ENCODE measurements at places on chromosomes 1 and 21.

DNA sequence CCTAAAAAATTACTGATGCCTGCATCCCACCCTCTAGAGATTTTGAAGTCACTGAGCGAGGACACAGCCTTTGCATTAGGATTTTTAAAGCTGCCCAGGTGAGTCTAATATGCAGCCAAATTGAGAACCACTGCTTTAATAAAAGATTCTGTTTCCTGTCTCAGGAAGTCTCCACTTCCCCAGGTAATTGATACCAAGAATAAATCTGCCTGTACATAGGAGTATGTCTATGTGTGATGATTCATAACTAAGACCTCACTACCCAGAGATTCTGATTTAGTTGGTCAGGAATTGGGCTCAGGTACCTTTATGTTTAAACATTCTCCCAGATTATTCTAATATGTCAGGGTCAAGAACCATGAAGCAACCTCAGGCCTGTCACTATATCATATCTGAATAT is 108.8 kb upstream of the ARTN start:
- DNase-seq = no peak

DNA sequence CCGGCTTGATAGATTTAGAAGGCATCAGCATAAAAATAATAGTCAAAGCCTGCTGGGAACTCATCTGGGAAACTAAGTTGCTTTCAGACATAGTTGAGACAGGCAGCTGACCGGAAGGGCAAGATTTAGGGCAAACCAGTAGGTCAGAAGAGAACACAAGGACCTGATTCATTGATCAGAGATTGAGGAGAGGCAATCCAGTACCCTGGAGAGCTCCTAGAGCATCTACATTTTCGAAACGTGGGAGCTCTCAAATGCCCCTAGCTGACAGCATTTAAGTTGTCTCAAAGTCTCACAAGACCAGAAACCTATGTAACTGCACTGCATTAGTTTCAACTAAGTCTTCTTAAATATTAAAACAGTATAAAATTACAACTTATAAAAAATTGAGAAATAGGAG is 22.9 kb upstream of the MTF2 start:
- no peak for DNase-seq

DNA sequence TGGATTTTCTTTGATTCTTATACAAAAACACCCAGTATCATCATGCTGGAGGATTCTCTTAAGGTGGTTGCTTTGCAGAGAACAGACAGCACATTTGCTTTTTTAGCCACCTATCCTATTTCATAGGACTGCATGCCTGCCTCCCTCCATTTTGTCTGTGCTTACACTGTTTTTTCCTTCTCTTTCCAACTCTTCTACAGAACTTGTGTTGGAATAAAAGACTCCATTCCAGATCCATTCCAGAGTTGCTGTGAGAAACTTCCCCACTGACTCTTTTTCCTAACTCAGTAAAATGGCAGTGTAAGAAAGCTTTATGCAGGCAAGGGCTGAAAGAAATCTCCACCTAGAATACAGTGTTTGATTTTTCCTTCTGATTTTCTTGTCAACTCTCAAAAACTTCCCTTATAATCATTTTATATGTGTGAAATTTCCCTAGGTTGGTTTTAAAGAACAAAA is 5.2 kb upstream of the ARID1A start:
- no peak for DNase-seq

DNA sequence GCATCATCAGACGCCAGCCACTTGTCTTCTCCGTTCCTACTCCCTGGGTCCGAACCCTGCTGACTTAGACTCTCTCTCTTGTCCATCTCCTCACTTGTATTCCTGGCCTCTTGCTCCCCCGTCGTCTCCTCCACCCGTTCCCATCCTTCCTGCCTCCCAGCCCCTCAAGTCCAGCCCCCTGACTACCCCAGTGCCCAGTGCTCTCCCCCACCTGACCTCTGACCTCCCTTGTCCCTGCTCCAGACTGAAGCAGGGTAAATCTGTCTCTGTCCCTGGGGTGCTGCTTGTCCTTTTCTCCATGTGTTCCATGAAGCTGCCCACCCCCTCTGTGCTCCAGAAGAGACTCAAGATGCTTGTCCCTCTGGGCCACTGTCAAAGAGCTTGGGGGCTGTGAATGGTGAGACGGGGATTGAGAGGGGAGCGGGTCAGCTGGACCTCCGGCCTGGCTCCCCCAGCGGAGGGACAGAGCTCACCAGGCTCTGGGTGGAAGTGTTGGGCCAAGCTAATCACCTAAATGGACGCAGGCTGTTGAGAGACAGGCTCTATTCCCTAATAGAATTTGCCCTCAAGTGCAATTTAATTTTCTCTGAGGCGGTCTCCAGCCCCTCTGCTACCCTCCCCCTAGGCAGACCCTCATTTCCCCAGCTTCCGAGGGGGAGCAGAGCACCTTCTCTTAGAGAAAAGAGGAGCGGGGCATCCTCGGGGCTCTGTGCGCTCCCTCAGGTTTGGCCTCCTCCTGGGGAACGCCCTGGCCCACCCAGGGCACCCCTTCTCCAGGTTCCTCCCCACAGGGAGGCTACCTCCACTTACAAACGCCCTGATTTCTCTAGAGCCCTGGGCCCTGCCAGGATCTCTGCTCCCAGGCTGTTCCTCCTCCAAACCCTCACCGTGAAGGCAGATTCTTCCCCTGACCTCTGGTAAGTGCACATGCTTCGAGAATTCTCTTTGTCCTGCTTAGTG is 11.0 kb upstream of the LHX4 start:
- no peak for DNase-seq

- no peak for DNase-seq
Measured at GRCh38 chr1:219126377-219126776, 47.3 kb upstream of the LYPLAL1 start.

DNA sequence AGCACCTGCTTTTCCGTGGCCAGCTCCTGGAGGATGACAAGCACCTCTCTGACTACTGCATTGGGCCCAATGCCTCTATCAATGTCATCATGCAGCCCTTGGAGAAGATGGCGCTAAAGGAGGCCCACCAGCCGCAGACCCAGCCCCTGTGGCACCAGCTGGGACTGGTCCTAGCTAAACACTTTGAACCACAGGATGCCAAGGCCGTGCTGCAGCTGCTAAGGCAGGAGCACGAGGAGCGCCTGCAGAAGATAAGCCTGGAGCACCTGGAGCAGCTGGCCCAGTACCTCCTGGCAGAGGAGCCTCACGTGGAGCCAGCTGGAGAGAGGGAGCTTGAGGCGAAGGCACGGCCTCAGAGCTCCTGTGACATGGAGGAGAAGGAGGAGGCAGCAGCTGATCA is 413 bp downstream of the UBL4B start:
- DNase-seq = no peak

GRCh38 chr1:230877146-230877923 is 9.0 kb upstream of the C1orf198 start:
- no peak for DNase-seq

DNA sequence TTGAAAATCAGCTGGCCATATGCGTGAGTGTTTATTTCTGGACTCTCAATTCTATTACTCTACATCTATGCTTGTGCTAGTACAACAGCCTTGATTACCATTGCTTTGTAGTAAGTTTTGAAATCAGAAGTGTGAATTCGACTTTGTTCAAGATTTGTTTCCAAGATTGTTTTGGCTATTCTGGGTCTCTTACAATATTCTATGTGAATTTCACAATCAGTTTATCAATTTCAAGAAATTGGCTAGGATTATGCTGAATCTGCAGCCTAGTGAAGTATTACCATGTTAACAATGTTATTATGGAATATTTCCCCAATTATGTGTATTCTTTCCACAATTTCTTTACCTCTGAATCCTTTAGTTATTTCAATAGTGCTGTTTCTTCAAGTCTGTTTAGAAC is 19.5 kb downstream of the SFPQ start:
- no peak for DNase-seq

DNA sequence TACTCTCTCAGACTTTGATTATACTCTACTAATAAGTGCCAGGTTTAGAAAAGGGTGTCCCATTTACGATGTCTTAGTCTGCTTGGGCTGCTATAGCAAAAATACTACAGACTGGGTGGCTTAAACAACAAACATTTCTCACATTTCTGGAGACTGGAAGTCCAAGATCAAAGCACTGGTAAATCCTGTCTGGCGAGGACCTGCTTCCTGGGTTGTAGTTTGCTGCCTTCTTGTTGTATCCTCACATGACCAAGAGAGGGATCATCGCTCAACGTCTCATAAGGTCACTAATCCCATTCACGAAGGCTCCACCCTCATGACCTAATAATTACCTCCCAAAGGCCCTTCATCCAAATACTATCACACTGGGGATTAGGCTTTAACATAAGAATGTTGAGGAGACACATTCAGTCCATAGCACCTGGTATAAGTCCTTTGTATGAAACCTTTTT is 12.0 kb downstream of the PRDX6 start:
- DNase-seq = no peak

GRCh38 chr1:243798726-243799125 is 51.3 kb downstream of the AKT3 start:
- DNase-seq = no peak

GRCh38 chr1:153968000-153968363 is 280 bp downstream of the CREB3L4 start:
- no peak for DNase-seq

DNA sequence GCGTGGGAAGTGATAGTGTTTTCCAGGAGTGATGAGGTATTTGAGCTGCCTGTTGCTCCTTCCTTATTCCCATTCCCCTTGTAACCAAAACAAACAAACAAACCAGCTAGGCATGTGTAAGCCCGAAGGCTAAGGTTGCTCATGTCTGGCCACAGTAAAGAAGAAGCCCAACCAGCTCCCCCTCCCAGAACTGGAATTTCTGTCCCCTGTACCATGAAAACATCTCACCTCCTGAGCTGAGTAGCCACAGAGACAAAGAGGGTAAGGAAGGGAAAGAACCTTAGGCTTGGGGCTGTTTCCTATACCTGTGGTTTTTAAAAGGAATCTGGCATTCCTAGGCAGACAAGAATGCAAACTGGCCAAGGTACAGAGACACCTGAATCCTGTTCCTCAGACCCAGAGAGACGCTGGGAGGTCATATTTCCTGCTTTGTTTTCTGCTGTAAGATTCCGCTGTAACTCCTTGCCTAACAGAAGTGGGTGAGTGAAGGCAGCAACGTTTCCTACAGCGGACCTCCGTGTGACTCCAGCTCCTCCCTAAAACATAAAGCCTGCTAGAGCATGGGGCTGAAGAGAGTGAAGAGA is 41.7 kb upstream of the RAB4A start:
- no peak for DNase-seq

- DNase-seq = no peak
Measured at GRCh38 chr1:150578272-150579109, 919 bp downstream of the MCL1 start.

DNA sequence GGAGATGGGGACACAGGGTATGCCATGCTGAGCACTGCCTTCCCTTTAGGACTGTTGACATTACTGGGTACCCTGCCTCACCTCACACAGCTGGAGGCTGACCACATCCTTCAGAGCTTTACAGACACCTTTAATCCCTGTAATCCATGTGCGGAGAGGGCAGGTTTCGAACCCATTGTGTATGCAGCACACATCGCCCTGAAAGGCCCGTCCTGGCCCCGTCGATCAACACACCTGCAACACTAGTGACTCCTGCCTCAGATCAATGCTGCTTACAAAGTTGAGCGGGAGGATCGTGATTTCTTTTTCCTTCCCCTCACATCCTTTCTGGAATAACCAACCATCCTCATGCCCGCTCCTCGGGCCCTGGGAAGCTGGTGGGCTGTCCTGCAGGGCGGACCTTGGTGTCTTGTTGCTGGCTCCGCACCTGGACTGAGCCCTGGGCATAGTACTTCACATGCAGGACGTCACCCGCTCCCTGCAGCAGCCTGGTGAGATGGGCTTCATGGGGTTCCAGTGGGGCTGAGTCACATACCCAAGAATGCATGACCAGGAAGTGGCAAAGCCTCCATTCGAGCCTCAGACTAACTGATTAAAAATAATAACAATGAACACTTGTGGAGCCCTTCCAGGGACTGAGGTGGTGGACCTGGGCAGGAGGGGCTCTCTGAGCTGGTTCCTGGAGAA is 403.6 kb downstream of the PTPRU start:
- no peak for DNase-seq

- no peak for DNase-seq
Measured at GRCh38 chr1:26761217-26761616, 26.5 kb upstream of the PIGV start.

GRCh38 chr21:40616377-40616704 is 230.6 kb downstream of the DSCAM start:
- DNase-seq = no peak

GRCh38 chr1:3022976-3023375 is 1.7 kb downstream of the ACTRT2 start:
- DNase-seq = no peak

- no peak for DNase-seq
Measured at GRCh38 chr1:10402729-10403274, 3.9 kb downstream of the PGD start.

GRCh38 chr1:240004086-240004749 is 87.5 kb upstream of the FMN2 start:
- no peak for DNase-seq

- DNase-seq = no peak
Measured at GRCh38 chr1:231337043-231337471, 595 bp downstream of the EXOC8 start.

DNA sequence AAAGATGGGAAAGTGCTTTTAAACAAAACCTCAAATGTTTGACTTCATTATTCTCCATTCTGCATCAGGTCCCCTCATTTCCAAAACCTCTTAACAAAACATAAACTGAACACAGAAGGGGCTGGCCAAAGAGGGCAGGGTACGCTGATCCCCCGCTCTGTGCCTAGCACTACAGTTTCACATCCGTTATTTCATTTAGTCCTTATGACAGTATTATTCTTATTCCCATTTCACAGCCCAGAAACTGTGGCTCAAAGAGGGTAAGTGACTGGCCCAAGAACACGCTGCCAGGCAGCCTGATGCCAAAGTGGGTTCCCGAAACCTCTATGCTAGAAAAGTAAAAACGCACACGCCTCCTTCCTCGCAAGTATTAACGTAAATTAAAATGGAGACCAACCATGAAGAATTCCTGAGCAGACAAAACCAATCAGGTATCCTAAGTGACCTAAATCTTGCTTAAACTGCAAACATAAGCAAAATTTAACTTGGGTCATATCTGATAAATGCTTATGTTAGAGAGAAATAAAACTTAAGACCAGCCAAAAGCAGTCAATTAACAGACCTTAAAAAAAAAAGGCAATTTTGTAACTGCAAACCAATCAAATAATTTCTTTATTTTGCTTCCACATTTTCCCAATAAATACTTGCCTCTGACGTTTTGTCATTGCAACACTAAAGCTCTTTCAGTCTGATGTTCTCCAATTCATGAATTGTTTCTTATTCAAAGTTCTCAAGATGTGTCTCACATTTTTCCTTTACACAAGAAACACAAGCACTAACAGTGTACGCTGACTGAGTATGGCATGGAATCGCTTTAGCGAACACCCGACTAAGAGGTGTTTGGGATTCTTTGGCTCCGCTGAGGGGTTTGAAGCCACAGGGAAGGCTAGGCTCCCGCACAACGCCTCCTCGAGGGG is 653 bp downstream of the CASP9 start:
- DNase-seq = no peak

DNA sequence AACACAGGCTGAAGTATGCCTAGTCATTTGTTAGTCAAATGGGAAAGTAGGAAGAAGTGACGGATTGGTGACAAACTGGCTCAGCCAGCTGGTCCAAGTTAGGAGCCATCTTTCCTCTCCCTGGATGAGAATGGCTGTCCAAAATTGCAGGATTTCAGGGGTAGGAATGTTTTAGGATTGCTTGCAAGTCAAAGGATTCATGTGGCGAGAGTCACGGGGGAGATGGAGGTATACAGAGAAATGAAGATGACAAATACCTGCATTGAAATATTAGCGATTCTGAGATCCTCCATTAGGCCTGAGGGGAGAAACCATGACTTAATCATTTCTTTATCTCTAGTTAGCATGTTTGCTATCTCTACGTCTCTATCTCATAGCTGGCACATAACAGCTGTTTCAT is 41.8 kb upstream of the PIGC start:
- DNase-seq = no peak

- DNase-seq = no peak
Measured at GRCh38 chr1:213423605-213424004, 372.6 kb downstream of the RPS6KC1 start.
